ENCODE measurements at places on chromosomes 1 and 21.

- H3K27ac ChIP-seq, result peak overlapping the region; percentile 81
- no peaks in the 10 kb centered on the region for H3K36me3 ChIP-seq
- peaks cover 68% of the 10 kb centered on the region for H3K27me3 ChIP-seq
- no peak for DNase-seq
Measured at GRCh38 chr21:38661889-38662568, 143.7 kb upstream of the ETS2 start.

- H3K27ac ChIP-seq, result no peak overlapping the region
- H3K36me3 ChIP-seq, result no peaks in the 10 kb centered on the region
- DNase-seq, result no peak
- no peak overlapping the region for H3K4me3 ChIP-seq
- H3K27me3 ChIP-seq, result no peaks in the 10 kb centered on the region
Measured at GRCh38 chr1:60921175-60921574, 161.2 kb upstream of the NFIA start.

GRCh38 chr1:147129116-147129873 is 43.0 kb downstream of the PRKAB2 start:
- no peak overlapping the region for H3K27ac ChIP-seq
- DNase-seq, result no peak
- no peaks in the 10 kb centered on the region for H3K4me1 ChIP-seq
- H3K27me3 ChIP-seq, result peaks cover 22% of the 10 kb centered on the region

GRCh38 chr1:44621841-44622286 is 52.4 kb downstream of the TMEM53 start:
- H3K4me1 ChIP-seq, result no peaks in the 10 kb centered on the region
- H3K36me3 ChIP-seq, result no peaks in the 10 kb centered on the region
- H3K4me3 ChIP-seq, result no peak overlapping the region
- peaks cover 6% of the 10 kb centered on the region for H3K27me3 ChIP-seq

DNA sequence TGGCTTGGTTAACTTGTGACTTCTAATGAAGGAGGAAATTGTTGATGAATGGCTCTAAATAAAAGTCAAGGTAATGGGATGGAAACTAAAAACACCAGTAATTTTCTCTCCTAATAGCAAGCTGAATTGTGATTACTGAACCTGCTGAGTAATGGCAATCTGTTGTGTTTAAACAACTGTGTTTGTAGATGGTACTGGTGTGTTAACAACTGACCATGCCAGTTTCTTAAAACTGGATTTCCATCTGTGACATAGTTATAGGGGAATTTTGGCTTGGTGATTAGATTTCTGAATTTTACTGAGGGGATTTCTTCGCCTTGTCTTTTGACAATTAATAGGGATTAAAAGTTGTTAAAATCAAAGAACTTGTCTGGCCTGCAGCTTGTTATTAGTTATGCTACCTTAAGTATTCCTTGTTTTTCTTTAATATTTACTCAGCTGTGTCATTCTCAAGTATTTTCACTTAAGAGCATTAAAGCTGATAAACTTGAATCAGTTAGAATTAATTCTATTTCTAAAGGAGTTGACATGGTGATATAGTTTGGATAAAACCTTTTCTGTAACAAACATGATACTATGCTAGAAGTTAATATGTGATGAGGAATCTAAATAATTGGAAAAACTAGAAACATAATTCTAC is 7.9 kb upstream of the ERO1B start:
- peaks cover 6% of the 10 kb centered on the region for H3K4me1 ChIP-seq
- H3K27ac ChIP-seq, result no peak overlapping the region
- H3K27me3 ChIP-seq, result no peaks in the 10 kb centered on the region
- DNase-seq, result no peak
- H3K4me3 ChIP-seq, result no peak overlapping the region

DNA sequence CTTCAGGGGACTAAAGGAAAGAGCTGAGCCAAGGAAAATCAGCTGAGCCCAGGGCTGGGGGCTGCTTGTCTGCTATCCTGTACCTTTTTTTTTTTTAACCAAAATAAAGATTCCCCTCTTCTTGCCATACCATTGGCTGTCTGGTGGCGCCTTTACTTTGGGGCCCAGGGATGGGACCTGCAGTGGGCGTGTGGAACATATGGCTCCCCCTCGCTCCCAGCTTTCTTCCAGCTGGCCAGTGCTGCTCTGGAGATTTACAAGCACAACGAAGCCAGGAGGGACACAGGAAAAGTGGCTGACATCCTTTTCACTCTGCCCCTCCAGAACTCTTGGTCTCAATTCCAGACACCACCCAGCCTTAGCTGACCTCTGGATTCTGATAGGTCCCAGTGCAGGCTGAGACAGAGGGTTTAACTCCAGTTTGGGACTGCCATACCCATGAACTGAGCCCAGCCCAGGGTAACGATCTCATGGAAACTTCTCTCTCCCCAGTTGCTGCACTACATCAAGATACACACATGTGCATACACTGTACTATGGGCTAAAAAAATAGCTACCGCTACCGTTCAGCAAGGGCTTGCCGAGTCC is 5.4 kb upstream of the SFN start:
- DNase-seq, result no peak
- H3K36me3 ChIP-seq, result no peaks in the 10 kb centered on the region
- no peak overlapping the region for H3K27ac ChIP-seq
- no peak overlapping the region for H3K4me3 ChIP-seq
- H3K4me1 ChIP-seq, result peaks cover 10% of the 10 kb centered on the region

DNA sequence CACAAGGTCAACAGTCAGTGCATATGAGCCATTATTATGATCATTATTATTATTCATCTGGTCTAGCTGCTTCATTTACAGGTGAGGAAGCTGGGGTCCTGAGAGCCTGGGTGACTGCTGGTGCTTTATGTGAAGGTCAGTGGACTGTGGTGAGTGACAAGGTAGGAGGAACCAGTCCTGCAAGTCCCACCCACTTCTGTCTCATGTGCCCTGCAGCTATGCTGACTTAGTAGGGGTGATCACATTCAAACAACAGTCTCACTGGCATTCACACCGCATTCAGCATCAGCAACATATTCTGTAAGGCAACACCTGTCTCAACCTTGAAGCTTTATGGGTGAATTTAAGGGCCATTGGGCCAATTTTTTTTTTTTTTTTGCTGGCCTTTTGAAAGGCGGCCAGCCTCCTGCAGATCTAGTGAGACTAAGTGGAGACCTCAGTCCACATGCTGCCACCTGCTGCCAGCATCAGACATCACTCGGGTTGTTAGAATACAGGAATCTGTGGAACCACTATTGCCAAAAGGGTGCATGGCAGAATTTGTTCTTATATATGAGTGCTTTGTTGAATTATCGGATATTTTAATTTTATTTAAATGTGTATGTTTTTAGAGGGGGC is 59.9 kb upstream of the CACNA1E start:
- no peaks in the 10 kb centered on the region for H3K36me3 ChIP-seq
- H3K4me3 ChIP-seq, result no peak overlapping the region
- DNase-seq, result no peak
- peaks cover 3% of the 10 kb centered on the region for H3K4me1 ChIP-seq
- no peak overlapping the region for H3K27ac ChIP-seq
- H3K27me3 ChIP-seq, result peaks cover 40% of the 10 kb centered on the region

GRCh38 chr1:52482326-52483004 is 70.4 kb downstream of the TUT4 start:
- H3K27ac ChIP-seq, result no peak overlapping the region
- H3K36me3 ChIP-seq, result peaks cover 1% of the 10 kb centered on the region
- no peak overlapping the region for H3K4me3 ChIP-seq
- no peaks in the 10 kb centered on the region for H3K27me3 ChIP-seq
- H3K4me1 ChIP-seq, result no peaks in the 10 kb centered on the region

DNA sequence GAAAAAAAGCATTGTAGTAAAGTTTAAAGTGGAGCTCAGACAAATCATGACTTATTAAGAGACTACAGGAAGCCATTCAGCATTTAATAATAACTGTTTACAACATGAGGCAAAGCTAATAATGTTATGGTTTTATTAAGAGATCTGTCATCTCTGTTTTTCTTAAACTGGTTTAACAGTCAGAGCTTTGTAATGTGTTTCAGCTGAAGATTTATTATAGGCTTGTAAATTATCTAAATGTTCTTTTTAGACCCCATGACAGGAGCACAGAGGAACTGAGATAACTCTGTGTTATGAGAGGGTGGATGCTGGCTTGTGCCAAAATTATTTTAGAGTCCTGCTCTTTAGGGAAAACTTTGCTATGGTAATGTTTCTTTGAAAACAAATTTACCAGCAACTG is 38.0 kb upstream of the RWDD3 start:
- H3K27me3 ChIP-seq, result peaks cover 6% of the 10 kb centered on the region
- no peak overlapping the region for H3K4me3 ChIP-seq
- H3K27ac ChIP-seq, result no peak overlapping the region
- no peak for DNase-seq

DNA sequence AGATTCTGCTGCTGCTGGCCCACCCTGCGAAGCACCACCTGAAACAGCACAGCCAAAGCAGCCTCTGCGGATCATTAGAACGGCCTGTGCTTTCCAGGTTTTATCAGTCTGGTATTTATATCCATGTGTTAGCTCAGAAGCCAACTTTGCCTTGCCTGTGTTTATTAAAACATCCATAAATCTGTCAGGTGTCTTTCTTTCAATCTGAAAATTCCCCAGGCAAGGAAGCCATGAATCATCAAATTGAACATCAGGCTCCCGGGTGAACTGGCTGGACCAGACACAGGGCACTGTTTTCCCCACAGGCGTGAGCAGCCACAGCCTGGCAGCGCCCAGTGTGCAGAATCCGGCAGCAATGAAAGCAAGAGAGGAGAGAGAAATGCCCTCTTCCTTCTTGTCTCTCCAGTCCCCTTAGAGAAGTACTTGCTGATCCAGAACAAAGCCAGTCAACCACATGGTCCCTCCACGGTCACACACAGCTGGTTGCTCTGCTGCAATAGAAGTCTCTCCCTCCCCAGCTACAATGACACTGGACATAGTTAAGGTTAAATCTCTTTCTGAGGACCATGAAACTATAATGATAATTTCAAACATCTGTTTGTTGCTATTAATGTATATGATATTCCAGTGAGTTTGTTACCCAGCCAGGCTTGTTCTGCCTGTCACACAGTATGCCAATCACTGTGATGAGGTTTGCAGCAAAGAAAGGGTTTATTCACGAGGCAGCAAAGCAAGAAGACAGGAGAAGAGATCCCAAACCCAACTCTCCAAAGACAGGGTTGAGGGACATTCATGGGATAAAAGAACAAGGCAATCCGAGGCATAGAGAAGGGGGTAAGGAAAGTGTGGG is 212.1 kb upstream of the FMN2 start:
- no peak for DNase-seq
- no peaks in the 10 kb centered on the region for H3K27me3 ChIP-seq
- no peak overlapping the region for H3K27ac ChIP-seq
- H3K4me1 ChIP-seq, result no peaks in the 10 kb centered on the region

DNA sequence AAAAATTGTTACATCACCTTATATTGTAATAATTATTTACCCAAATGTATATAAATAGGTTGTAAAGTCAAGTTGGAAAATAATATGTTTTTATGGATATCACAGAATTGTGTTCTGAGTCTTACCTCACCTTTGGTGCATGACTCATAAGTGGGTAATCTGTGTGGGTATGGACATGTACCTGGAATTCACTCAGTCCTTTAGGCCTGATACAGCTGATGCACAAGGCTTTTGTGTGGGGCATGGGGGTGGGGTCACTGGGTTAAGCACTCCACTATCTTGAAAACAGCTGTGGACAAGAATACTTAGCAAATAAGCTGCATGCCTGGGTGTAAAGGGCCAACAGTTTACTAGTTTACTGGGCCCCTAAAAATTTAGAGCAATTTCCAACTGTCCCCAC is 34.4 kb downstream of the INKA2 start:
- no peak for DNase-seq
- H3K4me1 ChIP-seq, result peaks cover 4% of the 10 kb centered on the region
- H3K4me3 ChIP-seq, result no peak overlapping the region

DNA sequence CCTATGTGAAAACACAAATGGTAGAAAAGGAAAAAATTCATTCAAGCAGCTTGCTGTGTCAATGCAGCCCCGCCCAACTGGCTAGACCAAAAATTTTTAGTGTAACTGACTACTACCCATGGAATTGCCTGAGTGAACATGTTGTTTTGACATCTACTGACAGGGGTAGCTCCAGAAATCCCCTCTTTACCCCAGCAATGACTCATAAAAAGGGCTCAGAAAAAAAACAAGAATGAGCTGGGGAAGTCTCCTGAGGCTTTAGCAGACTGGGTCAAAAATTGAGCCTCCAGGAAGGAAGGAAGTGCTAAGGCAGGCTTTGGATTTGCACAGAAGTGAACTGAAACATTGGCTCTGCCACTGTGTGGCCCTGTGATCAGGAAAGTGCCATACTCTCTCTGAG is 24.4 kb upstream of the FGGY start:
- no peaks in the 10 kb centered on the region for H3K36me3 ChIP-seq
- peak overlapping the region; percentile 86 for H3K27ac ChIP-seq
- DNase-seq, result peak; percentile 56
- peak overlapping the region; percentile 35 for H3K4me3 ChIP-seq

GRCh38 chr1:115251856-115252255 is 86.2 kb downstream of the NGF start:
- H3K36me3 ChIP-seq, result no peaks in the 10 kb centered on the region
- H3K4me1 ChIP-seq, result no peaks in the 10 kb centered on the region
- H3K27ac ChIP-seq, result no peak overlapping the region
- no peak overlapping the region for H3K4me3 ChIP-seq

DNA sequence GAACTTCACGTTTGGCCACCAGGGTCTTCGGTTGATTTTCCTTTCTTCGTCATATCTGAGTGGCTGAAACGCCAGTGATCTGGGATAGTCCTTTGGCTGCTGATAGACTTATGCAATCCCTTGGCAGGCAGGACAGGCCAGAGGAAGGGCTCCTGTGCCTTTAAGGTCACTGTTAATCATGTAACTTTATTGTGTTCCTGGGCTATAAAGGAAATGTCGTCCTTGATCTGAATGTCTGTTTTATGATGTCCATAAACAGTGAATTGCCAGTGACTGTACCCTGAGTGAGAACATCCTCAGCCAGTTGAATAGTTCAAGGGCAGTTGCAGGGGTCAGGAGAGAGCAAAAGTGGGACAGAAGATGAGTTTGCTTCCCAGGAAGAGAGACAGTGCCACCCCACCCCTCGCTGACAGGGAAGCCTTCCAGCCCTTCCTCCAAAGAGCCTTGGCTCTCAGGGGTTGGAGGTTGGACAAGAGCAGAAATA is 68.0 kb downstream of the PDE9A start:
- H3K4me3 ChIP-seq, result no peak overlapping the region

DNA sequence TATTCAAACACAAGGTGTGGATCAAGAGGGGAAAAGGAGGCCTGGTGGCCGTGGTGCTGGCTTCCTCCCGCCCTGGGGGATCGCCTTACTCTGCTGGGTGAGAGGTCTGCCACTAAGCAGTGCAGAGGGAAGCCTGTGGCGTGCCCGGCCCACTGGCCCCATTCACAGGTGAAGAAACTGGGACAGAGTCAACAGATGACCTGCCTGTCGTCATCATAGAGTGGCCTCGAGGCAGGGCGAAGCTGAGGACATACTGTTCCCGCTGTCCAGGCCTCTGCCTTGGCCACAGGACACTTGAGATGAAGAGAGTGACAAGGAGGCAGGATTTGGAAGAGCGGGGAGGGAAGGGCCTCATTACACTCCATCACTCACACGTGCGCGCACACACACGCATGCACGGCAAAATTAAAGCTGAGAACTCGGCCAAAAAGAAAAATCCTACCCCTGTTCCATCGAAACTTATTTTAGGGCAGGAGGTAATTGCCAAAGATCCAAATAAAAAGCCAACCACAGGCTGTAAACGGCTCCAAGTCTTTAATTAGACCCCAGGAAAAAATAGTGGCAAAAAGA is 50.5 kb downstream of the CASZ1 start:
- H3K4me3 ChIP-seq, result no peak overlapping the region
- no peaks in the 10 kb centered on the region for H3K4me1 ChIP-seq
- peaks cover 9% of the 10 kb centered on the region for H3K27me3 ChIP-seq
- no peak overlapping the region for H3K27ac ChIP-seq
- no peaks in the 10 kb centered on the region for H3K36me3 ChIP-seq
- no peak for DNase-seq

Measured in naive B cell (primary cell).